ENCODE measurements at places on chromosomes 2 and 18. TPM values are rescaled to one million over a fixed set of nuclear protein-coding genes. Genes with fewer than 3 reads are reported as not detected.
A peak's percentile ranks its signal among the peaks of the same experiment; 100 is the strongest.

The CYTIP gene
- 460 TPM for total RNA-seq

The TNP1 gene
- total RNA-seq, result not detected

The FAM237A gene
- total RNA-seq, result not detected

The SH2D6 gene
- total RNA-seq, result 4.0 TPM

The TGIF1 gene
- 70.0 TPM for total RNA-seq

The SLC9A4 gene
- 0.14 TPM for total RNA-seq

The ELOA2 gene
- not detected for total RNA-seq

The LPIN1 gene
- 45.4 TPM for total RNA-seq

- H3K4me1 ChIP-seq, result no peaks in the 10 kb centered on the region
- no peak overlapping the region for H3K27ac ChIP-seq
- no peak overlapping the region for H3K4me3 ChIP-seq
- DNase-seq, result no peak
- peaks cover 24% of the 10 kb centered on the region for H3K27me3 ChIP-seq
Observed at GRCh38 chr2:18467749-18468360, 92.6 kb downstream of the RDH14 start.

- H3K4me1 ChIP-seq, result no peaks in the 10 kb centered on the region
- H3K4me3 ChIP-seq, result no peak overlapping the region
- no peaks in the 10 kb centered on the region for H3K36me3 ChIP-seq
- no peaks in the 10 kb centered on the region for H3K27me3 ChIP-seq
- DNase-seq, result no peak
Observed at GRCh38 chr18:22423878-22424564, 6.3 kb upstream of the CTAGE1 start.

- H3K4me3 ChIP-seq, result no peak overlapping the region
- no peaks in the 10 kb centered on the region for H3K27me3 ChIP-seq
- H3K27ac ChIP-seq, result no peak overlapping the region
Observed at GRCh38 chr18:67135981-67136380, 380.5 kb downstream of the DSEL start.

DNA sequence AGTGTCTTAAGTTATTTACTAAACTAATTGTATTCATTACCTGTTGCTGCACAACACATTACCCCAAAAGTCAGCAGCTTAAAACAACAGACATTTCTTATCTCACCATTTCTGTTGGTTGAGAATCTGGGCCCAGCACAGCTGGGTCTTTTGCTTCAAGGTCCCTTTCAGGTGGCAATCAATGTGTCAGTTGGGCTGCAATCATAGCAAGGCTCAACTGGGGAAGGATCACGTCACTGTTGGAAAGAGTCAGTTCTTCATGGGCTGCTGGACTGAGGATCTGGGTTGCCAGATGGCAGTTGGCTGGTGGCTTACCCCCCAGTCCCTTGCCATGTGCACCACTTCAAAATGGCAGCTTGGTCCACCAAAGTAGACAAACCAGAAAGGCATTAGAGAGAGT, 261.2 kb downstream of the SUCLG1 start:
- no peaks in the 10 kb centered on the region for H3K36me3 ChIP-seq
- H3K4me3 ChIP-seq, result no peak overlapping the region
- DNase-seq, result no peak
- no peak overlapping the region for H3K27ac ChIP-seq

- H3K4me3 ChIP-seq, result peak overlapping the region; percentile 81
- H3K27me3 ChIP-seq, result no peaks in the 10 kb centered on the region
- DNase-seq, result peak; percentile 39
- peaks cover 8% of the 10 kb centered on the region for H3K36me3 ChIP-seq
- peaks cover 48% of the 10 kb centered on the region for H3K4me1 ChIP-seq
Observed at GRCh38 chr2:237967463-237967951, 693 bp downstream of the UBE2F start.

GRCh38 chr18:21483051-21483450, 117.5 kb downstream of the ESCO1 start:
- H3K4me3 ChIP-seq, result no peak overlapping the region
- H3K36me3 ChIP-seq, result no peaks in the 10 kb centered on the region
- no peak for DNase-seq
- peaks cover 14% of the 10 kb centered on the region for H3K27me3 ChIP-seq
- no peaks in the 10 kb centered on the region for H3K4me1 ChIP-seq
- no peak overlapping the region for H3K27ac ChIP-seq

- H3K27me3 ChIP-seq, result peaks cover 23% of the 10 kb centered on the region
- no peaks in the 10 kb centered on the region for H3K36me3 ChIP-seq
- H3K4me1 ChIP-seq, result no peaks in the 10 kb centered on the region
- no peak for DNase-seq
- H3K27ac ChIP-seq, result no peak overlapping the region
Observed at GRCh38 chr2:23314687-23315086, 70.3 kb upstream of the KLHL29 start.

DNA sequence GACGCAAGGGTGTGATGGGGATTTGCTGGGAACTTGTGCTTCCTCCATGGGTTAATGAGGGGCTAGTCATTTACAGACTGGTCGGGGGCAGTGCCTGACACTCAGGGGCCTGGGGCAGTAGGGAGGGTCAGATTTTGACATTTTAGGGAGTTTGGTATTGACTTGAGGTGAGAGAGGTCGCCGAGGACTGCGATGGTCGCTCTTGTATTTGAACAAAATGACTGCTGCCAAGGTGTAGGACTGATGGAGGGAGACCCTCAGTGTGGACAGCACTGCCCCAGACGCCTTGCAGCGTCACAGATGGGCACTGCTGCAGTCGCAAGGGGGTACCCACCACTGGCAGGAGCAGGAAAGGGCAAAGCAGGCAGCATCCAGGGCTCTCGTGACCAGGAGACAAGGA, 182.9 kb downstream of the RTP5 start:
- no peak overlapping the region for H3K4me3 ChIP-seq
- H3K36me3 ChIP-seq, result peaks cover 3% of the 10 kb centered on the region
- no peaks in the 10 kb centered on the region for H3K4me1 ChIP-seq
- no peak for DNase-seq
- no peak overlapping the region for H3K27ac ChIP-seq
- H3K27me3 ChIP-seq, result peaks cover 15% of the 10 kb centered on the region

DNA sequence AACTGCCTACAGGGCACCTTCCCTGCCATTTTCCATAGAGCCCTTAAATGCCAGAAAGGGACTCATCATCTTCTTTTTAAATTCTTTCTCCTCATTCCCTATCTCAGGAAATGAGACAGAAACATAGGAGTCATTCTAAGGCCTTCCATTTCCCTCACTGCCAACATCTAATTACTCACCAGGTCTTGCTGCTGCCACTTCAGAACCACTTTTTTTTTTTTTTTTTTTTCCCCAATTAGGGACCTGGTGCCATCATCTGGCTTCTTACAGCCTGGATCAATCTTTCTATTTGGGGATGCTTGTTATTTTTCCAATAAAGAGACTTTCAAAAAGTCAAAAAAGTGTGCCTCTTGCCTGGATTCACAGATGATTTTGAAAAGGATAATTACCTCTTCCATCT, 373.4 kb downstream of the LPIN1 start:
- no peak overlapping the region for H3K4me3 ChIP-seq
- no peaks in the 10 kb centered on the region for H3K27me3 ChIP-seq
- H3K4me1 ChIP-seq, result no peaks in the 10 kb centered on the region
- no peak for DNase-seq

DNA sequence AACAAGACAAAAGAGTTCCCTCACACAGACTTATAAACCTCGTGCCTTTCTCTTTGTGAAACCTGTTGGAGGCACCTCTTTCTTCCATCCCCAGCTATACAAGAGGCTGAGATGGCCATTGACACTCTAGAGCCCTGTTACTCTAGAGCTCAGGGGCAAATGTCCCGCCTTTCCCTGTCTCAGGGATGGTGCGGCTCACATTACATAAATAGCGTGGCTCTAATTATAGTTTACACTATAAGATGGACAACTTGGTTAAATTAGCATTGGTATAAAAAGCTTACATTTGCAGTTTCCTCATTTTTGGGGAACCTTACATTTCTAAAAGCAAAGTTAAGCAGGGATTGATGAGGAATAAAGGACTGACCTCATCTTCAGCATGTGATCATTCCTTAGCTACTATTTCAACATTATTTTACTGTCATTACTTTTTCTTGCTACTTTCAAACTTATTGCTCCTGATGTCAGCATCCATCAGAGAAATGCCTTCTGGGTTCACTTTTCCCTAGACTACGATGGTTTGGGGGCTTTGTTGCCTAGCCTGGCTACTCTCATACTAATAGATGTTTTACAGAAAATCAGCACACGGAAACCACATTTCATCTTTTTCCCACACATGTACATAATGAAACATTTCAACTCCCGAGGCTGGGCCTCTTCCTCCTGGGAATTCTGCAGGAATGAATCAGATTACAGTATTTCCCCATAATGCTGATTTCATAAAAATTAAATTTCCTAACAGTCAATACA, 40.4 kb downstream of the FTCDNL1 start:
- no peaks in the 10 kb centered on the region for H3K27me3 ChIP-seq
- DNase-seq, result no peak
- H3K36me3 ChIP-seq, result no peaks in the 10 kb centered on the region
- H3K4me3 ChIP-seq, result no peak overlapping the region
- H3K27ac ChIP-seq, result no peak overlapping the region
- no peaks in the 10 kb centered on the region for H3K4me1 ChIP-seq

DNA sequence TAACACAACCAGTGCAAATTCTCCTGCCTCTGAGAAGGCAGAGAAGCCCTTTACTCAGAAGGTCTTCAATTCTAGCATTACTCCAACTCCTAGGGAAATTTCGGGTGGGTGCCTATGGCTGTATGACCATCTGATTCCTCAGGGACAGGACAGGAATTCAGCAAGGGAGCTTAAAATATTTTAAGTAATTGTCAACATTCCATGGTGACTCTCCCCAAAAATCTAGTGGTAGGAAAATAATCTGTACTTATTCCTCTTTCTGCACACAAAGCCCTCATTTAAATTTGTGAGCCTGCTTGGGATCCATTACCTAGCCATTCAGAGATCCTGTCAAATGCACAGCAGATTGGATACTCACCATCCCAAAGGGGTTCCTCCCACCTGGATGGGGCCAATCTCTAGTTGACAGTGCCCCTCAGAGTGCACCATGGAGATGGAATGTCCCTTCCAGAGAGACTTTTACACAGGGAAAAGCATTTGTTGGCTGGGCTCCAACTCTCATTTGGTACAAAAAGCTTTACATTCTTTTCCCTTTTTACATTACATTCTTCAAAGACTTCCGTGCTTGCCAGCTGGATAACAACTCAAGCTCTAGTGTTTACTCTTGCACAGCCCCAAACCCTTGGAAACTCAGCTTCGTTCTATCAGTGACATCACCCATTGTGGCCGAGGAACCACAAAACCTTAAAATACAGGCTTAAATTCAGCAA, 3.1 kb upstream of the TMEM150A start:
- peaks cover 44% of the 10 kb centered on the region for H3K4me1 ChIP-seq
- H3K27ac ChIP-seq, result no peak overlapping the region
- no peak overlapping the region for H3K4me3 ChIP-seq
